Omental fat pad (tissue), 4 donors: ENCODE measurements at places on chromosomes 16 and 17.

DNA sequence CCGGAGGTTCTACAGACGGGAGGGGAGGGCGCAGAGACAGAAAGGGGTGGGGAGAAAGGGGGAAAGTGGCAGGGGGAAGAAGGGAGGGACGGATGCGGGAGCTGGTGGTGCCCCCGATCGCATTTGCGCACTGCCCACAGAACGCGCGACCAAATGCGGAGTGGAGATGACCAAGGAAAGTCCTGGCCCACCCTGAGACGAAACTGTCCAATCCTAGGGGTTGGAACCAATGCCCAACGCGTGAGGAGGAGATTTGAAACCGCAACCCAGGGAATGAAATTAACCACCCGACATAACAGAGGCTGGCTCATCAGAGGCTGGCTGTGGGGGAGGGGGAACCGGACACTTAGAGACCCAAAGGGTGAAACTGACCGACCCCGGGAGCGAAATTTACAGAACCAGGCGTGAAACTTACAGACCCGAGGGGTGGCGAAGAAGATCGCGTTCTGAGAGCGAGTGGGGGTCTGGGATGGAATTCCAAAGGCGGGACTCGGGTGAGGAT is 1.4 kb downstream of the HES7 start:
- no peak for DNase-seq

DNA sequence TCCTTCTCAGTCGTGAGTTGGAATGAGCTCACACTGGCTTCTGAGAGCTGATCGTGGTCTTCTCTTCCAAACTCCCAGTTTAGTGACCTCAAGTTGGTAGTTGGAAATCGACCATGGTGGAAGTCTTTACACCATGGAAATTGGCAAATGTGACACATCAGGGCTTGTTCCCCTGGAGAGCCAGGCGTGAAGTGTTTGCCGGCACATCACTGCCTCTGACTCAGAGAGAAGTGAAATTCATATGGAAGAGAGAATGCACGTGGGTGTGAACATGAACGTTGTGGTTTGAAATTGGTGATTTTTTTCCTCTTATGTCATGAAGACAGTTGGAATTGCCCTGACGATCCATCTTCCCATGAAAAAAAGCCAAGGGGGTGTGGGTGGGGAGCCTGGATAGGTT is 47.4 kb downstream of the AXIN2 start:
- no peak for DNase-seq

DNA sequence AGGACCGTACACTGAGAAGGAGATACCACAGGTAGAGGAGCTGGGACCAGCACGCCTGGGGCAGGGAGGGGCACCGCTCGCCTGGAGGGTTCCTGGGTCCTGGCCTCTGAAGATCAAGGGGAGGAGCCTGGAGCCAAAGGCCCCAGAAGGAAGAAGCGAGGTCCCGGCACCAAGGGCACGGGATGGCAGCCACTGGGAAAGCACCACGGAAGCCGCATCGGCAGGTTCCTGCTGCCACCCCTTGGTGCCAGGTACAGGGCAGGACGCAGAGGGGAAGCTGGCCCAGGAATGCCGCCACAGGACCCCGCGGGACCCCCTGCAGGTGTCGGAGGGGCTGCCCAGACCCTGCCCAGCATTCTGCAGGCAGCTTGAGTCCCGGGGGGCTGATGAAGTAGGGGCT is 42.5 kb upstream of the CBFA2T3 start:
- DNase-seq, result no peak

DNA sequence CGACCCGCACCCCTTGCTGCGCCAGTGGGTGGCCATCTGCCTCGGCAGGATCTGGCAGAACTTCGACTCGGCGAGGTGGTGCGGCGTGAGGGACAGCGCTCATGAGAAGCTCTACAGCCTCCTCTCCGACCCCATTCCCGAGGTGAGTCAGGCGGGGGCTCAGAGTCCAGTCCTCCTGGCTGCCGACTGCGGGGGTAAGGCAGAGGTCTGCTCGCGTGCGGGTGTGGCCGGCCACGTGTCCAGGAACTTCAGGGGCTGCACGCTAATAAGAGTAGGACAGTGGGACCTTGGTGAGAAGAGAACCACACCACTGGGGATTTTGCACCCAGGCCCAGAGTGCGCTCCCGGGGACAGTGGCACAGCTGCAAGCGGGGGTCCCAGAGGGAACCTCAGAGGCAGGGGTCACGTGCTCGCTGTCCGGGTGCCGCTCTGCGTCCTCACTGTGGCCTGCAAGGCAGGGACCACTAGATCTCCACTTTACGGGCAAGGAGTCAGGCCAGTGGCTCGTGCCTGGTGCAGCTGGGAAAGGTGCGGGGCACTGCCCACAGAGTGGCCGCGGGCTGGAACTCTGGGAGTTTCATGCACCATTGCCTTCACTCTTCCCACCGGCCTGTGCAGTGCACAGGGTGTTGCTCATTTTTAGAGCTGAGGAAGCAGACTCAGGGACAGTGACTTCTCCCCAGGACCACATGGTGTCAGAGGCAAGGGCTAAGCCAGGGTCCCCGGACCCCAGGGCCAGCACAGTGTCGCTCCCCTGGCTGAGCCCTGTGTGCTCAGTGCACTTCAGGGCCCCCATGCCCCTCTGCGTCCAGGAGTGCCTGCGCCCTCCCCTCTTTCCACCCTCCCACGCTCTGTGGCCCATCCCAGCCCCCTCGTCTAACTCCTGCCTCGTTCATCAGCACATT is 107.6 kb upstream of the CHMP6 start:
- no peak for DNase-seq

DNA sequence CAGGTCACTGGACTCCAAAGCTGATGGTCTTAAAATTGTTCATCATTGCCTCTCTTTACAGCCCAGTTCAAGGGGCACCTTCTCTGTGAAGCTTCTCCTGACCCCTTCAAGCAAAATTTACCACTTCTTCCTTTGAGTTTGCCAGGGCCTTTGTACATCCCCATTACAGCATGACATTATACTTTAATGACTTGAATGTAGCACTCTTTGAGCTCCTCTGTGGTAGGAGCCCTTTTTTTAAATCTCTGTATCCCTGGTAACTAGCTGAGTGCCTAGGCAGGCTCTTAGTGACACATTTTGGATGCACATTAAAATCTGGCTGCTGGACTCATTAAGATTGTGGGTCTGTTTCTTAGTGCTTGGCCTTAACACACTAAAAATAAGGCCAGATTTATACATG is 412.1 kb downstream of the CA10 start:
- no peak for DNase-seq

DNA sequence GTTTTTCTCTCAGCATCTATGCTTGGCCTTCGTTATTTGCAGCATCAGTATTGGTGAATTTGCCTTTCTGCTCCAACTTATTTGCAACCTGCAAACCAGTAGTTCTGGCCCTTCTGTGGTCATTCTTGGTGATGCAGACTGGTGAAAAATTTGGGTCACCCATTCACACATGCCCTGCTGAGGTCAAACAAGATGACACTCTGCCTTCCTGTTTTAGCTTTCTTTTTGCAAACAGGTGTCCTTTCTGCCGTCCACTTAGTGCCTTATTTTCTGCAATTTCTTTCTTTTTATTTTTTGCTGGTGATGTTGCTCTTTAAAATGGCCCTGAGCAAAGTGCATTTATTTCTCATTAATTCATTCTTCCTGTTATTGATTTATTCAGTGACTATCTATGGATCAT is 31.3 kb downstream of the PLCG2 start:
- DNase-seq, result no peak

DNA sequence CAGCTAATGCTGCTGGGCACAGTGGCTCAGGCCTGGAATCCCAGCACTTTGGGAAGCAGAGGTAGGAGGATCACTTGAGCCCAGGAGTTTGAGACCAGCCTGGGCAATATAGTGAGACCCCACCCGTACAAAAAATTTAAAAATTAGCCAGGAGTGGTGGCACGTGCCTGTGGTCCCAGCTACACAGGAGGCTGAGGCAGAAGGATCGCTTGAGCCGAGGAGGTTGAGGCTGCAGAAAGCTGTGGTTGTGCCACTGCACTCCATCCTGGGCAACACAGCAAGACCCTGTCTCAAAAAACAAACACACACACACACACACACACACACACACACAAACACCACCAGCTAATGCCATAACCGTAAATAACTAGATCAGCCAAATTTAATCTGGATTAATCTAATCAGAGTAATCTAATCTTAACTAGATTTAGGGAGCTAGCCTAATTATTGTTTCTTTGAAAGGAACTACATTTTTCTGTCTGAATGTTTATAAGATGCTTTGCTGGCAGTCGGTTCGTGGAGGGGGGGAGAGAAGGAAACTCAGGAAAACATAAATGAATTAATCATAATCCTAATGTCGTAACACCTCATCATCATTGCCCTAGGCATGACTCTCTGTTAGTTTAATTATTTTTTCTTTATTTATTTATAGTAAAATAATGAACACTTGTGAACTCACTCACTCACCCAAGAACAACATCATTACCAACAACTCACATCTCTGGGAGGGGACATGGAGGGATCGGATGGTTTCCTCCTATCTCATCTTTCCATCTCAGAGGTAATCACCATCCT is 12.5 kb upstream of the RBBP6 start:
- DNase-seq, result no peak
